Activated gamma-delta T cell treated with anti-CD3 and anti-CD28 coated beads, Interleukin-2, amount 50 U/mL, for 16 hours (primary cell): ENCODE measurements at places on chromosomes 5 and 9.

- DNase-seq, result no peak
These were observed 530.0 kb downstream of the SEMA5A start for GRCh38 chr5:9015937-9016270.

- no peak for DNase-seq
These were observed 188.9 kb downstream of the KDM4C start for GRCh38 chr9:6946583-6947166.

DNA sequence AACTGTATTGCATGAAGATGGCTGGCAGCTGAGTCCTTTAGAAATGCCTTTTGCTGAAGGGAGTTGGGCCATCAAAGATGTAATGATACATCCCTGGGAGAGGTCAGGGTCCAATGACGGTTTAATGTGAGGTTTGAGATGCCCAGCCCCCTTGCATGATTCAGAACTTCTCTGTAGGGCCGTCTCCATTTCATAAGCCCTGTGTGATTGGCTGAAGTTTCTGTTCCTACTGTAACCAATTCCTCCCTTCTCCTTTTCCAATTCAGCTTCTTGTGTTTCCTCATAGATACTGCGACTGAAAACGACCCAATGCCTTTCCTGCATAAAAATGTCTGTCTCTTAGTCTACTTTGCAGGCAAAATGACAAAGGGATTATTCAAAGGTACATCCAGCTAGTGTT, 47.9 kb upstream of the ST8SIA4 start:
- DNase-seq, result no peak

GRCh38 chr9:133978226-133978898, 13.8 kb downstream of the VAV2 start:
- DNase-seq, result no peak

DNA sequence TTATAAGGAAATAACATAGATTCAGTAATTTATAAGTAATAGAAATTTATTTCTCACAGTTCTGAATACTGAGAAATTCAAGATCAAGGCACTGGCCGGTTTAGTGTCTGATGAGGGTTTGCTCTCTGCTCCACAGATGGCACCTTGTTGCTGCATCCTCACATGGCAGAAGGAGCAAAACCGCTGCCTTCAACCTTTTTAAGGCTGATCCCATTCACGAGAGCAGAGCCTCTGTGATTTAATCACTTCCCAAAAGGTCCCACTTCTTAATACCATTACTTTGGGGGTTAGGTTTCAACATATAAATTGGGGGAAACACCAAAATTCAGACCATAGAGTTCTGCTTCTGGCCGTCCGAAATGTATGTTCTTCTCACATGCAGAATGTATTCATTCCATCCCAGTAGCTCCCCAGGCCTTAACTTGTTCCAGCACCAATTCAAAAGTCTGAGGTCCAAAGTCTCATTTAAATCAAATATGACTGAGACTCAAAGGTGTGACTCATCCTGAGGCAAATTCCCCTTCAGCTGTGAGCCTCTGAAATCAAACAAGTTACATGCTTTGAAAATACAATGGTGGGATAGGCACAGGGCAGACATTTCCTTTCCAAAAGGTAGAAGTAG, 30.6 kb downstream of the BAAT start:
- no peak for DNase-seq

GRCh38 chr9:33510262-33511183, 13.5 kb upstream of the ANKRD18B start:
- DNase-seq, result no peak

- no peak for DNase-seq
These were observed 64.4 kb downstream of the UGCG start for GRCh38 chr9:111961009-111961408.

GRCh38 chr5:106019261-106019660, 1651.5 kb downstream of the EFNA5 start:
- DNase-seq, result no peak

DNA sequence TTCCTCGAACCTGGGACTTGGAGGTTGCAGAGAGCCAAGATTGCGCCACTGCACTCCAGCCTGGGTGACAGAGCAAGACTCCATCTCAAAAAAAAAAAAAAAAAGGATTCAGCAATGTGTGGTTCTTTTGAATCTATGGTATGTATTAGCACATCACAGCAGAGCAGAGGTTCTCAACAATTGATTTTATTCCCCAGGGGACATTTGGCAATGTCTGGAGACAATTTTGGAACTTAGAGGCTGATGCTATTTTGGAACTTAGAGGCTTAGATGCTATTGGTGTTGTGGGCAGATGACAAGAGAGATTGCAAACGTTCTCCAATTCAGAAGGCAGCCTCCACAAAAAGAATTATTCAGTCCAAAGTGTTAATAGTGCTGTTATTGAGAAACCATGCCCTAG, 115.2 kb downstream of the TMC1 start:
- no peak for DNase-seq

GRCh38 chr9:133161547-133161950, 2.2 kb downstream of the GBGT1 start:
- DNase-seq, result no peak

DNA sequence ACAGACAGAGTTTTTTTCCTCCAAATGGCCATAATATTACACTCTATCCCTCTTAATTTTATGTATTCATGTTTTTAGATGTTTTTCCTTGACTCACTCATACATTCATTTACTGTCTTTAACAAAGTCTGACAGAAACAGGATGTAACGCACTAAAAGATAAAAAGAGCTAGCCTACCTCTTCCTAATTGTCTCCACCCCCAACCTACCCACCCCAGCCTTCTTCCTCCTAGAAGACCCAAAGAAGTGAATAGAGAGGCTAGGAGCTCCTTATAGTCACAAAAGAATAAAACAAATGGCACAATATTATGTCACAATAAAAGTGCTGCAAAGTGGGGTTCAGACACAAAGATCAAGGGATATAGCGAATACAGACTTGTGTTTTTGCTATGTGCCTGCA, 719 bp downstream of the NOL8 start:
- DNase-seq, result no peak

DNA sequence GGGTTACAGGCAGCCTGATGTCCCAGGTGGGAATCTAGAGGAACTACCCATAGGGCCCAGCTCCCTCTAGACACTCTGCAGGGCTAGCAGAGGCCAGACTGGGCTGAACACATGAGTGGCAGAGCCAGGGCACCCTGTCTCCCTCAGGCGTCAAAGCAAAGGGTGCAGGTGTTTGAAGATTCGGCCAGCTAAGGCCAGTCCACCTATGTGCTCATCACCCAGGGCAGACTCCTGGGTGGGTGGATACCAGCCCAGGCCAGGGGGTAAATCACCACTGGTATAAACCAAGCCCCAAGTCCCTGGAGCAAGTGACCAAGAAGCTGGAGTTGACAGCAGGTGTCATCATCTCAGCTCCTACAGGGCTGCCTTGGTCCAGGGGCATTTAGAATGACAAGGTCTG, 3.4 kb downstream of the CCDC180 start:
- no peak for DNase-seq

DNA sequence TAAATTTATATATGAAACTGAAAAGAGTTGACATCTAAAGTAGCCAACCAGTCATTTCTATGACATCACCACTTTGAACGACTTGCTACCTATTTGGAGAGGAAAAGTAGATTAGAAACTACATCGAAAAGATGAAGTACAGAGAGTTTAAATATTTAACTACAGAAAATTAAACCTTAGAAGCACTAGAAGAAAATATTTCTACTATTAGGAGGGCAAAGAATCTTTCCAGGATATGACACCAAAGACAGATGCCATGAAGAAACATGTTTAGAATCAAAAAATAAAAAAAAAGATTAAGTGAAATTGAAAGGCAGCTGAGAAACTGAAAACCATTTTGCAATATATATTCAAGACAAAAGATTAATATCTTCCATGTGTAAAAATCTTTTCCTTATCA, 144.7 kb downstream of the COL23A1 start:
- no peak for DNase-seq

DNA sequence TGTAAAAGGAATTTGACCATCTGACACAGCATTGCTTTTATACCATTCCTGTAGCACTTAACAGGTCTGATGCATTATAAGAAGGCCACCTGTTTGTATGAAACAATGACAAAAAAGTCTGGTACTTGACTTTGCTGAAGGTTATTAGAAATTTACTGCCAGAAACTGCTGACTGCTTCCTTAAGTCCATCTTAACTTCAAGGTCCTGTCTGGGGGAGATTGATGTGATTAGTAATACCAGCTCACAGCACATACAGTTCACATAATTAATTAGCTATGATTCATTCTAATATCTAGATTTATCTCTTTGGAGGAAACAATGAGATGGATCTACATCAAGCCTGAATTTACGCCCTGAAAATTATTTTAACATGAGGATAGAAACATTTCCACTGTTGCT, 49.6 kb upstream of the TEK start:
- DNase-seq, result no peak

- no peak for DNase-seq
These were observed 313.3 kb downstream of the EBF1 start for GRCh38 chr5:158786390-158786789.

DNA sequence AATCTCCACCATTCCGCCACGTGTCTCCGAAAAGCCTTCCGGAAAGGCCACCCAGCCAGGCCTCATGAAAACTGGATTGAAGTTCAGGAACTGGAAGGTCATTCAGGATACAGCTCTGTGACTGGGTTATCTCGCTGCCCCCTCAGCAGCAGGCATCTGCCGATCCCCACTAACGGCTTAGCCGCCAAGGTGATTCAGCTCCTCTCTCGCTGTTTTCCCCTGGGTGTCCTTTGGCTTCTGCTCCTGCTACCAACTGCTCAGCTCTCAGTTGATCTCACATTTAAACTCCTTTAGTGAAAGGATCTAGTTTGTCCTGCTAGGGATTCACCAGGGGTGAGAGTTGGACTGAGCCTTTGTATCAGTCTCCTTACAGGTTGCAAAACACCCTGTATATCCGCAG, 2.2 kb upstream of the GDNF start:
- no peak for DNase-seq
